ENCODE measurements at places on chromosomes 7 and 10.

GRCh38 chr7:66583490-66584110 is 45.1 kb upstream of the KCTD7 start:
- no peak for DNase-seq

- no peak for DNase-seq
These were observed 17.2 kb downstream of the ZNF316 start for GRCh38 chr7:6654113-6654841.

GRCh38 chr10:15339892-15340291 is 31.2 kb downstream of the FAM171A1 start:
- DNase-seq, result no peak

GRCh38 chr7:129644634-129645230 is 33.2 kb downstream of the NRF1 start:
- peak; percentile 42 for DNase-seq

DNA sequence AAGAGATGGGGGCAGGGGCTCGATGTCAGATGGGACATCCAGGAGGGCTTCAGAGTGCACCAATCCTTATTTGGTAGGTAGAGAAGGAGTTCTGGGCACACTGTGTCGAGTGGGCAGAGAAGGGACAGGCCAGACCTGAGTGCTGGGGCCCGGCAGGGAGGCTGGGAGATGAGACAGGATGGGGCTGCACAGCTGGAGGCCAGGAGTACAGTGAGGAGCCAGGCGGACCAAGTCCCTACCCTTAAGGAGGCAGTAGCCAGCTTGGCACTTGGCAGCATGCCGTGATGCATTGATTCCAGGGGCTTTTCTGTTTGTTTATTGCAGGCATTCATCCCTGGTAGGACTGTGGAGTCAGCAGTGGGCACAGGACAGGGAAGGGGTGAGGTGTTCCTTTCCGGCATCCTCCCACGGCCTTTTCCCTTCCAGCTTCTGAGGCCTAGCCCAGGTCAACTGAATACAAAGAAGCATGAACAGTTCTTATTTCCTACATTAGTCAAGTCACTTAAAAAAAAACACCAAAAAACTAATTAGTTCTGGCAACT is 168.8 kb upstream of the CDCA7L start:
- DNase-seq, result no peak

GRCh38 chr7:94643771-94644545 is 12.0 kb downstream of the SGCE start:
- DNase-seq, result no peak

DNA sequence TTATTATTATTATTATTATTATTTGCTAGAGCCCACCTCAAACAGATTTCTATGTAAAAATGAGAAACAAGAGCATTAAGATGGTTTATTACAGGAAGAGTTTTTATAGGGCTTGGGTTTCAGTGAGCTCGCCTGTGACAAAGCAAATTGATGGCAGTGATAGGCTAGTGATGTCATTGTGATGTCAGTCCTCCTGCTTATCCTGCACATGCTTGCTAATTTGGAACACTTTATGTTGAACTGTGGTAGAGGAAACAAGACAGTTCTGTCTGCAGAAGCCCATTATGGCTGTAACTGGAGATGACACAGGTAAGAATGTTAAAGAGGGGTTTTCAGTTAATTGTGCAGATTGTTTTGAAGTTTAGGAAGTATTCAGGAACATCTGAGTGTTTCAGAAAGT is 68.3 kb downstream of the CREM start:
- DNase-seq, result no peak

GRCh38 chr7:124649397-124650014 is 116.1 kb downstream of the GPR37 start:
- no peak for DNase-seq

GRCh38 chr10:15486404-15486803 is 115.3 kb upstream of the FAM171A1 start:
- no peak for DNase-seq

All from hematopoietic multipotent progenitor cell (in vitro differentiated cells).